Urothelium cell line (cell line): ENCODE measurements at places on chromosomes 3 and 15.
A peak's percentile ranks its signal among the peaks of the same experiment; 100 is the strongest.

GRCh38 chr3:27696906-27697305 lies 25.2 kb downstream of the EOMES start:
- no peak for DNase-seq

- peak; percentile 49 for DNase-seq
Measured at GRCh38 chr15:71278989-71279756, 163.9 kb downstream of the THSD4 start.

- DNase-seq = no peak
Measured at GRCh38 chr3:134622806-134623365, 27.9 kb downstream of the KY start.

- no peak for DNase-seq
Measured at GRCh38 chr15:35080226-35080625, 4.9 kb downstream of the NANOGP8 start.
